Germinal center (tissue), 1 donor: ENCODE measurements at places on chromosomes 3 and 15.

- no peak for DNase-seq
Measured at GRCh38 chr3:56938530-56938929, 121.9 kb upstream of the SPATA12 start.

GRCh38 chr3:52313188-52313773, 2.8 kb upstream of the DNAH1 start:
- no peak for DNase-seq

DNA sequence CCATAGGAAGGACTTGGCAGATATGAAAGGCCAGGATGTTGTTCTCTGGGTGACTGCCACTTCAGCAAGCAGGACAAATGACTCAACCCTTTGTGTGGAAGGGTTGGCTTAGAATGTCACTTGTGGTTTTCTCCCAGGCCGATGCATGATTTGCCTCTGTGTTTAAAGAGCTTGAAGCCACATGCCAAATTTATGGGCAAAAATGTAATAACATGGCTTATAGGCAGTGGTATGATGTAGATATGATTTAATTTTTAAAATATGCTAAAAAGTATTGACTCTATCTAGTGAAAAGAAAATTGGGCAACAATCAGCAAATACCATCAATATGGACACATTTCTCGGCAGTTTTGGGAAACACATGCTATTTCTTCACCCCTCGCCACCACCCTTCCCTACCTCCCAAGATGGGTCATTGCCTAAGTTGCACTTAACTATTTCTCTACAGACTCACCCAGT, 114.6 kb downstream of the CYP19A1 start:
- no peak for DNase-seq

GRCh38 chr15:68191555-68191954, 13.6 kb downstream of the CALML4 start:
- DNase-seq: no peak

DNA sequence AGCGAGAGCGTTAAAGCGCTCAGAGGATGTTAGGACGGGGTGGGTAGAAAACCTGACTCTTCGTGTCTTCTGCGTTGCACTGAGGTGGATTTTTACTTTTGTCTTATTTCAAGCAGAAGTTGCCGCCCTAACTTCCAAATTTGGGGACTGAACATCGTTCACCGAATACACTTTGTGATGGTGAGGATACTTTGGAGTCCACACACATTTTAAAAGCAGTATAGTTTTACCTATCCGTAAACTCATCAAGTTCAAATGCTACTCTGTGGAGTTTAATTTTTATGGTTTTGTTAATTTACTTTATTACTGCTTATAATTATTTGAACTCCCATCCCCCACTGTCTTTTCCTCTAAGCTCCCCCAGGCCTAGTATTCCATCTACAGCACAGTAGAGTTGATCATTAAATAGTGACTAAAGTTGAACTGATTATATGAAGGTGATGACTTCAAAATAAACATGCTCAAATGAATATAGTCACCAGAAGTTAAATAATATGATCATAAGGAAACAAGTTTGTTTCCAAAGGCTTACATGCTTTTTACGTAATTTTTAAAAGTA, 617 bp upstream of the EOGT start:
- DNase-seq: no peak

DNA sequence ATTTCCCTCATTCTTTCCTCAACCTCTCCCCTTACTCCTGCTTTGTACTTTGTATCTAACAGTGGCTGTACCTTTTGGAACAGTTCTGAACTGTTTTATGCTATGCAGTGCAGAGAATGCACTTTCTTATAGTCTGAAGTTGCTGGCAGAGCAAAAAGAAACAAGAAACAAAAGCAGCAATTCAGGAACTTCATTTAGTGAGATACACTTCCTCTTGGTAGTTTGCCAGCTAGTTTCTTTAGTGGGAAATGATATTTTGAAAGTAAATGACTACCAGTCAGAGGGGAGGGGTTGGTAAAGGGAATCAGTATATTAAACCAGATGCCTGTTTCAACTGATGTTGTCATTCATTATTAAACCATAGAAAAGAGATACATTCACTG, 55.0 kb upstream of the CHD2 start:
- DNase-seq: peak; percentile 36

- DNase-seq: no peak
Measured at GRCh38 chr15:72233769-72234168, 2.8 kb upstream of the PKM start.

DNA sequence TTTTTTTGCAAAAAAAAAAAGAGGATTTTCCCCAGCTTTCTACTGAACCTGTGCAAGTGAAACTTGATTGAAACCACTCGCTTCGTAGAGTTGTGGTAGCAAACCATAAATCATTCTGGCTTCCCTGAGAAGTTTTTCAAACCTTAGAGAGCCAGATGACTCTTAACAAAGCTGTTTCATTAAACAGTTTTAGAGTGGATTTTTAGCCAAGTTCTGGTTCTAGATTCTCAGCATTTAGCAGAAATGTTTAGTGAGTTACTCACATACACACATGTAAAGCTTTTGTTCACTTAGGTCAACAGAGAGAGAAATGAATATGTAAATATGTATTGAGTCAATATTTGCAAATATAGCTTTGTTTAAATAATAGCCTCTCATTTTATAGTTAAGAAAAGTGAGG, 18.1 kb upstream of the CCR9 start:
- DNase-seq: no peak

GRCh38 chr3:135007607-135008006, 212.5 kb downstream of the EPHB1 start:
- no peak for DNase-seq

DNA sequence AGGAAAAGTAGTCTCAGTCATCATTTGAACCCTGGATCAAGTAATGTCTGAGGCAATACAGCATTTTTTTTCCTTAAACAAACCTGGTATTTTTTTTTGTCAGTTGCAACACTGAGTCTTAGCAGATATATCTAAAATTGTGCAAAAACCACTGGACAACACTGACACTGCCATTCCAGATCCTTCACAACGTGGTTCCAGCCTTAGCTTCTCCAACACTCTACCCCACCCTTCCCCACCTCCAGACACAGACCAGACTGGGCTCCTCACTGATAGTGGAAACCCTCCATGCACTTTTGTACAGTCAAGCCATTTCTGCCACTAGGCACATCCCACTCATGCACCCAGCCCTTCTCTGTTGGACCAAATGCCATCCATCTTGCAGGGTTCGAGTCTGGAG, 199.6 kb upstream of the CTNNB1 start:
- no peak for DNase-seq

GRCh38 chr3:7204848-7205156, 343.9 kb downstream of the GRM7 start:
- no peak for DNase-seq

- no peak for DNase-seq
Measured at GRCh38 chr3:119500901-119501300, 2.6 kb downstream of the TIMMDC1 start.

GRCh38 chr15:41637086-41637485, 23.1 kb upstream of the MGA start:
- DNase-seq: no peak

GRCh38 chr15:49492151-49492550, 69.1 kb downstream of the FGF7 start:
- DNase-seq: no peak

GRCh38 chr3:192855434-192855833, 62.2 kb downstream of the MB21D2 start:
- no peak for DNase-seq

GRCh38 chr15:77575203-77575934, 57.3 kb downstream of the LINGO1 start:
- no peak for DNase-seq

- DNase-seq: no peak
Measured at GRCh38 chr15:23503980-23504379, 56.9 kb upstream of the GOLGA6L2 start.

DNA sequence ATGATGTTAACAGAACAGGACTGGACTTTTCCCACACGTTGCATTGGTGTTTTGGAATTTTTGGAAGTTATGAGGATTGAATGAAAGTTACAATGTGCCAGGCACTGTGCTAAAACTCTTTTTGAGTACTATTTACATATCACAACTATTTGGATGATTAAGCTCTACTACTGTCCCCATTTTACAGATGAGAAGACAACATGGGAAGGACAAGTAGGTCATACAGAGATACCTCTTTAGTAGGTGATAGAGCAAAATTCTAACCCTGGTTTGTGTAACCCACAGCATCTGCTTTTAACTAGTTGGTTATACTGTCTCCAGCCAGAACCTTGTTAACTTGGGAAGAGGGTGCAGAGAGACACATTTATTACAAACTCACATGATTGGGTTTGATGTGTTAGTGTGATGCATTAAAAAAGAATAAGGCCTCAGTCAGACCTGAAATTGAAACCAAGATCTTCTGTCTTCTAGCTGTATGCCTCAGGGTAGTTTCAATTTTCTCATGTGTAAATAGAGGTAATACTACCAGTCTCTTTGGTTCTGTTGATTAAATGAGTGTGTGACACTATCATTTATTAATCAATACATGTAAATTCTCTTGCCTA, 1.4 kb downstream of the NDUFB4 start:
- no peak for DNase-seq

DNA sequence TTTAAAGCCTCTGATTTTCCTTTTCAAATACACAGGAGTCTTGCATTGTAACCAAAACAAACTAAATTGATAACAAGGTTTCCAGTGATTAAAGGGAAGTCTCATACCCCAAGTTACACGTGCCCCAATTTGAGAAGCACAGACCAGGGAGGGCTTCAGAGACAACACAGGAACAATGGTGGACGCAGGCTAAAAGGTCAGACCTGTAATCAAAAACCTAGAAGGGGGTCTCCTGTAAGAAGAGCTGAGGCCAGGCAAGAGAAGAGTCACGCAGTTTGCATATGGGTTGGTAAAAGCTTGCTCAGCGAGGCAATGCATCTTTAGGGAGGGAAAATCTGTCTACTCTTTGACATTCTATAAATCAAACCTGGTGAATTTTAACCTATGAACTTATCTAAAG, 58.6 kb upstream of the MCF2L2 start:
- no peak for DNase-seq

DNA sequence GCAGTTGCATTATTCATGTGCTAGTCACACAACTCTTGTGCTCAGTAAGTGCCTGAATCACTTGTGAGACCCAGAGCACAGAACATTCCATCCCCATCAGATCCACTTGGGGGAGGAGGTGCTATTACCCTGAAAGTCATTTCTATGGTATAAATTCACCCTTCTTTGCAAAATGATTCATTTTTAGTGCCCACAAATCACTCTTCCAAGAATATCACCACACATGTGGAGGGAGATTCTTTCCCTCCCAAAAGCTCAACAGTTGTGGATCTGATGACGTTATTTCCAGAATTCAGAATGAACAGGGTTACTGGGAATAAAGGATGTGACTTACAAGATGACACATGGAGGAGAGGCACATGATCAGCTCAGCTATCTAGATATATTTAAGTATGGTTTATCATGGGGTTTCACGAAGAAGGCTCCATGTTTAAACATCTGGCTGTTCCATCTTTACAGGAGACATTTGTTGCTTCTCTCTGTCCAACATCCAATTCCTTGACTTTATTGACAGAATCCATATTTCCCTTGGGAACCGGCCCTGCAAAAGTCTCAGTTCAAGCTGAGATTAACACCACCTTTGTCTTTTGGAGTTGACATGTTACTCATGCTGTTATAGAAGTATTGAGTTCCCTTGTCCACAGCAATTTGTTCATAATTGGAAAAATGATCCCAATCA, 214.2 kb upstream of the PROK2 start:
- DNase-seq: no peak

- DNase-seq: no peak
Measured at GRCh38 chr3:59527493-59527892, 477.7 kb upstream of the CFAP20DC start.

DNA sequence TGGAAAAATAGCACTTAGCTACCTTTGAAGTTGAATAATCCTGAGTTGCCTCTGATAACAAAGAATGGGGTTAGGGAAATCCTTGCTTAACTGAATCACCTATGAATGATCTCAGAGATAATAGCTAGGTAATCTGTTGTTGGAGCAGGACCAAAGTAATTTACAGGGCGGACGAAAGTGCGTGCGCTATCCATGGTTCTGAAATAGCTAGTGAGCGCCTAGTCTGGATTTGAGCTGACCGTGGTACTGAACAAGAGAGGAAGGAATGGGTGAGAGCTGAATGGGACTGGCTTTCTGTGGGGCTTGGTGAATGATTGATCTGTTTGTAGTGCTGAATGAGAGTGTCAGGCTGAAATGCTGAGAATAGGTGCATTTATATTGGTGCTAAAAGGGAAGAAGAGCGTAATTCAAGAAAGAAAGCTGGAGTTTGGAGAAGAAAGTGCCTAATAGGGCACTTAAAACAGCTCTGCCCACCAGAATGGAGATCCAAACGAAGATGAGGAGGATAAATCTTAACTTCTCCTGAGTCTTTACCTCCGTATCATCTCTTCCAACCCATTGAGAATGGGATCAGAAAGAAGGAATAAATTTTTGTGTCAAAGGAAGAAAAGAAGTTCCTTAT, 10.1 kb downstream of the SCN10A start:
- peak; percentile 18 for DNase-seq

GRCh38 chr3:63977893-63978292, 45.4 kb downstream of the PSMD6 start:
- no peak for DNase-seq

- DNase-seq: no peak
Measured at GRCh38 chr3:101202640-101203039, 117.7 kb downstream of the IMPG2 start.

DNA sequence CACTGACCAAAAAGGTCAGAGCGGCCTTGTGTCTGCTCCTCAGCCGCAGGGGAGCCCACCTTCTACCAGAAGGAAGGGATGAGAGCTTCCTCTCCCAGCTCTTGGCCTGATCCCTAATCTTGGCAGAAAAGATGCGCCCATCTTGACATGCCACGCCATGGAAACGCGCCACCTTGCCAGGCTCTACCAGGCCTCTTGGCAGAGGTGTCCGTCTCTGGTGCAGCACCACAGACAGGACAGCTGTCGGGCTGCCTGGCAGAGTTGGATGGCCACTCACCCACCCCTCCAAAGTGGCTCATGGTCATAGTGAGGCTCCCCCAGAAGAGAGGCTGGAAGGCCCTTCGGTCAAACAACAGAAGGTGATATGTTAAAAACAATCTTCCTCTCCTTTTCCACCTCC, 105.2 kb downstream of the LIPC start:
- DNase-seq: no peak

- DNase-seq: no peak
Measured at GRCh38 chr3:59064276-59064675, 14.5 kb upstream of the CFAP20DC start.

GRCh38 chr15:40930430-40931299, 1.5 kb downstream of the DLL4 start:
- peak; percentile 56 for DNase-seq

GRCh38 chr15:59315914-59316451, 56.7 kb downstream of the MYO1E start:
- DNase-seq: no peak

DNA sequence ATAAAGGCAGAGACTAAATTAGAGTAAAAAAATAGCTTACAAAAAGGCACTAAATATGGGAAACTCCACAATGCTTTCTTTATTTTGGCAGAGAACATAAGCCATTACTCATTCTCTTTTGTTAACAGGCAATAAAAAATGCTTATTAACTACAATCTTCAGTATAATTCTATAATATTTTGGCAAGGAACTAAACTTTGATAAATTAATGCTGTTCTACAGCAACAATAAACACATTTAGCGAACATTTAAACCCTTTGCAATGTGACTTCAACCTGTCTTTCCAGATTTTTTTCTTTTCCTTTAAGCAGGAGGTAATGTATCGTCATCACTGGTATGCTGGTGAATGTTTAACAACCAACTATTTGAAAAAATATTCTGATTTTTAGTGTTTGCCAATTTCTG, 42.2 kb upstream of the POU1F1 start:
- DNase-seq: no peak
